ENCODE measurements at places on chromosomes 7 and 10.

DNA sequence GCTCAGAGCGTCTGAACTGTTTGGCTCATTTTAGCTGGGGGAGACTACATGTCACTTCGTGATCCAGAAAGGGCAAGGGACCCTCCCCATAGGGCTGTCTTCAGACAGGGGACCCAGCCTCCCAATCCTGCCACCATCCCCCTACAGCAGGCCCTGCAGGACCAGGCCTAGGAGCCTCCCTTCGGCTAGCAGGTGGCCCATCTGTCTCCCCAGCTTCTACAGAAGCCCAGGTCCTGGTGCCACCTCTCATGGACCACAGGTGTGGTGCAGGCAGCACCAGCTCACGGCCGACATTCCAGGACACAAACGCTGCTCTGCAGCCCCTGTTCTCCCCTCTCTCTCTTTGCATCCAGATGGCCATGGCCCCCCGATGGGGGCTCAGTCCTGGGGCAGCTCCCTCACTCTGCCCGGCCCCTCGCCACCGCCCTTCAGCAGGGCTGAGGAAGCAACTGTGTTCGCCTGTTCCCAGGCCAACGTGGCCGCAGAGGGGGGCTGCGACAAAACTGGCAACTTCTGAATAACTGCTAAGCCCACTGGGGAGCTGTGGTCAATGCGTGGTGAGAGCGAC is 10.3 kb downstream of the TECPR1 start:
- no peak for DNase-seq

DNA sequence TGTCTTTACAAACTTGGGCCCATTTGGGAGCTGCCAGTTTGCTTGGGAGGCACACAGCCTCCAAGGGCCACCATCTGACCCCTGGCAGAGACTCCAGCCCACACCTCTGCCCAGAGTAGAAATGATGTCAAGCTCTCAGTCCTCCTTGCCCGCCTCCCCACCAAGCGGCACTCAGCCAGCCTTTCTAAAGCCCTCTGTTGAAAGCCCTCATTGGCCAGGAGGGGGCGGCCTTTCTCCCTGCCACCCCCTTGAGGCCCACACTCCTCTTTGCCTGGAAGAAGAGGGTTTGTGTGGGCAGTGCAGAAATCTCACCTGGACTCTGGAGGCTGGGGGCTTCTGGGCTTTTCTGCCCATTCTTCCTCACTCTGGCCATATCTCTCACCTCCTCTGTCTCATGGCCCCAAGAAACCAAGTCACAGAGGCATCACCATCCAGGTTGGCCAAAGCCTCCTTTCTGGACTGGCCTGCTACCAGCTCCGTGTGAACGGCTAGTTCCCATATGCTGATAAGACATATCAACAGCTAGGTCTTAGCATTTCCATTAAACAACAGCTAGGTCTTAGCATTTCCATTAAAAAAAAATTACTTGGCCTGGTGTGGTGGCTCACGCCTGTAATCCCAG is 36.1 kb downstream of the UBTD1 start:
- DNase-seq: no peak

DNA sequence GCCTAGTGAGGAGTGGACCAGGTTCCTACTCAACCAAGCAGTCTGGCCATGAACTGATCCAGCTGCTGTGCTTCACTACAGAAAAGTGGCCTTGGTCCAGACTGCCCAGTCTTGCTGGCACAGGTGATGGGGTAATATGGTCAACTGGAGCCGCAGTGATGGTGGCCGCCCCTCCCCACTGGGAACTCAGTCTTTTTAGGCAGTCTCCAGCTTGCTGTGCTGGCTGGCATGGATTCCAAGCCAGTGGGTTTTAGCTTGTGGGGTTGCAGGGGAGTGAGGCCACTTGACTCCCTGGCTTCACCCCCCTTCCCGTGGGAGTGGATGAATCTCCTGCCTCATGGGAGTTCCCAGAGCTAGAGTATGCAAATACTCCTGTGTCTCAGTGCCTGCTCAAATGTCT is 52.7 kb upstream of the CDK6 start:
- DNase-seq: no peak

- no peak for DNase-seq
Observed at GRCh38 chr7:146346096-146346495, 229.5 kb downstream of the CNTNAP2 start.

DNA sequence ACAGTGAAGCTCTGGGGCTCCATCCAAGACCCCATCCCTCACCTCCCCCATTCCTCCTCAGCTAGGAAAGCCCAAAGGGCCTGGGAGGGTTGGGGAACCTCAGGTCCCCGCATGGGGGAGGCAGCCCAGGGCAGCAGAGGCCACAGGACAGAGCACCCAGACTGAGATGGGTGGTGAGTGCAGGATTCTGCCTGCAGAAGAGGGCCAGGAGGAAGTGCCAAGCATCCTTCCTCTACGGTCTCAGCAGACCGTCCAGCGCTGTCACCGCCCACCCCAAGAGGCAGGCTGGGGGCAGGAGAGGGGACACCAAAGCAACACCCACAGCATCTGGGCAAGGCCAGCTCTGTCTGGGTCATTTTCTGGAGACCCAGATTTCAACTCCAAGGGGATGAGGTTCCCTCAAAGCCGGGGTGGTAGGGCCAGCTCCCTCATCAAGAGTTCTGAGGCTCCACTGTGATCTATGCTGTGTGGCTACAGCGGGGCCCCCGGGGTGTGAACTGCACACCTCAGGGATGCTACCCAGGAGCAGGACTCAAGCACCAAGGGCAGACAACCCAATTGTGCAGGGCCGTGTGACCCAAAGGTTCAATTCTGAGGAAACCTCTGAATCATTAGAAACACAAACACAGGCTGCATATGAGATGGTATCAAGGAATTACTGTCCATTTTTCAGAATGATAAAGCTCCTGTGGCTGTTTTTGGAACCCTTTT is 46.8 kb downstream of the CAMK2B start:
- DNase-seq: no peak

- DNase-seq: no peak
Observed at GRCh38 chr10:128541926-128542475, 415.8 kb upstream of the MKI67 start.

DNA sequence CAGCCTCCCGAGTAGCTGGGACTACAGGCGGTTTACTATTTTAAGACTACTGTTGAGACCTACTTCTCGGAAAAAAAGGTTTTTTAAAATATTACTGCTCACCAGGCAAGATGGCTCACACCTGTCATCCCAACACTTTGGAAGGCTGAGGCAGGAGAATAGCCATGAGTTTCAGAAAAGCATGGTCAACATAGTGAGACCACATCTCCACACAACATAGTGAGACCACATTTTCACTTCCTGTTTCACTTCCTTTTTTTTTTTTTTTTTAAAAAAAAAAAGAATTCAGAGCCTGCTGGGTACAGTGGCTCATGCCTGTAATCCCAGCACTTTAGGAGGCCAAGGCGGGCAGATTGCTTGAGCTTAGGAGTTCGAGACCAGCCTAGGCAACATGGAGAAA is 46.5 kb downstream of the SVOPL start:
- DNase-seq: no peak

DNA sequence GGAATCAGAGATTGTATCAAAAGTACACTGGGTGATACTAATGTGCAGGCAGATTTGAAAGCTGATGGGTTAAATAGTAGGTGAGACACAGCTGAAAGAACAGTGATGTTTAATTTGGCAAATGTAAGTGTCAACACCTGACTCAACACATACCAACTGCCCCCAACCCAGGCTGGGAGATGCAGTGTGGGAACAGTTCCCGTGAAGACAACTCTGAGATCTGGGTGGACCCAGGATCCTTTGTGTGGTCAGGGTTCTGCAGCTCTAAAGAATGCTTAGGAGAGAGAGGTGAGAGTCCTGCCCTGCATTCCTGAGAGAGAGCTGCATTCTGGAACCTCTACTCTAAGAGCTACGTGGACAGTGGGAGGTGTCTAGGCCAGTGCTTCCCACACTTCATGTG is 479.7 kb downstream of the RPS24 start:
- DNase-seq: no peak

DNA sequence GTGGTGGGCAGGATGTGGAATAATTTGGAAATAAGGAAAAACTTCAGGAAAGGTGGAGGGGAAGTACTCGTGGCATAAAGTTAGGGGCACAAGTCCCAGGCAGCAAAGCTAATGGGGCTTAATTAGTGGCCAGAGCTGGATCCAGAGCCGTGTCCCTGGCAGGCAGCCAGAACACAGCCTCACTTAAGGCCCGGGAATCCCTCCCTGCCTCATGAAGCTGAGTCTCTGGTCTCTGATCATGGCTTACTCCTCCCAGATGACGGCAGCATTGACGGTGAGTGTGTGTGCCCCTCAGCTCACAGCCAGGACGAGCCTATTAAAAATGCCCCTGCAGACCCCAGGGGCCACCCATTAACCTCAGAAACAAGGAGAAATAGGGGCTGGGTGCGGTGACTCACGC is 48.2 kb upstream of the NPTX2 start:
- peak; percentile 69 for DNase-seq

GRCh38 chr7:52584041-52584440 is 451.4 kb upstream of the POM121L12 start:
- DNase-seq: no peak

DNA sequence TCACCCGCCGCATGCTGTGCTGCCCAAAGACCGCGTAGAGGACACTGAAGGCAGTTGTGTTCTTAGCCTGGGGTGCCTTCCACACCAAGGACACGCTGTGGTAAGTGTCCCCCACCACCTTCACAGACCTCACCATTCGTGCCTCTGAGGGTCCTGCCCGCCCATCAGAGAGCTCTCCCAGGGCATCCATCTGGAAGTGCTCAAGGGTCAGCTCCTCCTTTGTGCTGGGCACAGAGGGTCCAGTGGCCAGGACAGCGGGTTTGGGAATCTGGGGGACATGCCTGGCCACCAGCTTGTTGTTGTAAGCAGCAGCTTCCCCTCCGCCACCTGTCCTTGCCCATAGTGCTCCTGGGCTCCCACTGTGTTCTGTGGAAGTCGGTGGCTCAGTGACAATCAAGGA is 7.0 kb upstream of the LRIT2 start:
- no peak for DNase-seq

GRCh38 chr7:85031475-85031874 is 155.4 kb downstream of the SEMA3D start:
- DNase-seq: no peak
